ENCODE measurements at places on chromosomes 7 and 10.

DNA sequence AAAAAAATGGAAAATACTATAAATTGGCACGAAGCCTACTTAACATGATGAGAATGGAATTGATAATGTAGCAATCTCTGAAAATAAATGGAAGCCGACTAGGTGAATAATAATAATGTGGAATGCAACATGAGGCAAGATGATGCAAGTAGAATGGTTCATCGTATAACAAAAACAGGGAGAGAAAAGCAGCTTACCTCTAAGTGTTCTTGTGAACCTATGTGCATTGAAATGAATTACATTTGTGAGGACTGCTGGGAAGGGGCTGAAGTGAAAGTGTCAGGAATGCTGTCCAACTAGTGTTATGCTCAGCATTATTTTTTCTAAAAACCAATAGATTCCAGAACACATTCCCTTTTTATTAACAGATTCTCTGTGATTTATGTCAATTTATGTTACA, 440.6 kb upstream of the LRRN3 start:
- no peak for DNase-seq

DNA sequence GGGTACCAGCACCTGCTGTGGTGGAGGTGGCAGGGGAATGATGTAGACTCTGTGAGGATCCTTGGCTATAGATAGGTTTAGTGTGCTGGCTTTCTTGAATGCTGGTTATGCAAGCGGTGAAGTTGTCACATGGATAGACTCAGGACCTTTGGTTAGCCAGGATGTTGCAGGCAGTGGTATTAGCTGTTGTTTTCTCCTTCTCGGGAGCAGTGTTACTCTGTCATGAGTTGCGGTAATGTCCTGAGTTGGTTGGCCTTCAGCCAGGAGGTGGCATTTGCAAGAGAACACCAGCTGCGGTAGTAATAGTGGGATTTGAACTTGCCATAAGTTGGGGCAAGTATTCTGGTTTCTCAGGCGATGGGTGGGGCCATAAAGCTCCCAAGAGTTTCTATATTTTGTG, 10.8 kb downstream of the AGK start:
- no peak for DNase-seq

GRCh38 chr7:1457059-1457948, 2.0 kb downstream of the MICALL2 start:
- peak; percentile 6 for DNase-seq

DNA sequence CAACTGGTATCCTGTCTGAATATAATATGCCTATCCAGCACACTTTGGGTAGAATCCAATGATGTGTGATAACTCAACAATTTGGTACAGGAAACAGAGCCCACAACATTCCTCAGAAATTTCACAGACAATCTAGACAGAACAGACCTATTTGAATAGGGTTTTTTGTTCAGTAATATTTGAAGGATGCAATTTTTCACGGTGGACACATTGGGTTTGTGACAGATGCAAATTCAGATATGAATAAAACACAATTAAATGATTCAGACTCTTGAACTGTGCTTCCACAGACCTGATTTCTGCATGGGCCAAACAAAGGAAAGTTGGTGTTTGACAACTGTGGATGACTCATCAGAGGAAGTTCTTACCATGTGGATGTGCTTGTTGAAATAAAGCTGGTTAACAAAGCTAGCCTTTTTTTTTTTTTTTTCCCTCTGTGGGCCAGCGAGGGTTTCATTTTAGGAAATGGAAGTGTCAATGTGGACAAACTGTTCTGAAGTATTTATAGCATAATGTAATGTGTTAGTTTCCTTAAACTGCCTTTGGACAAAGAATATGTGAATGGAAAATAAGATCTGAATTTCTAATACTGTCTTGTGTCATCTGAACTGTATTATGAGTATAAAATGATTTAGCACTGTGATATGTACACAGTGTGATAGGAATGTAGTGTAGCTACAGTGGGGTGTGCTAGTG, 43.2 kb upstream of the FAM133B start:
- DNase-seq, result peak; percentile 94

DNA sequence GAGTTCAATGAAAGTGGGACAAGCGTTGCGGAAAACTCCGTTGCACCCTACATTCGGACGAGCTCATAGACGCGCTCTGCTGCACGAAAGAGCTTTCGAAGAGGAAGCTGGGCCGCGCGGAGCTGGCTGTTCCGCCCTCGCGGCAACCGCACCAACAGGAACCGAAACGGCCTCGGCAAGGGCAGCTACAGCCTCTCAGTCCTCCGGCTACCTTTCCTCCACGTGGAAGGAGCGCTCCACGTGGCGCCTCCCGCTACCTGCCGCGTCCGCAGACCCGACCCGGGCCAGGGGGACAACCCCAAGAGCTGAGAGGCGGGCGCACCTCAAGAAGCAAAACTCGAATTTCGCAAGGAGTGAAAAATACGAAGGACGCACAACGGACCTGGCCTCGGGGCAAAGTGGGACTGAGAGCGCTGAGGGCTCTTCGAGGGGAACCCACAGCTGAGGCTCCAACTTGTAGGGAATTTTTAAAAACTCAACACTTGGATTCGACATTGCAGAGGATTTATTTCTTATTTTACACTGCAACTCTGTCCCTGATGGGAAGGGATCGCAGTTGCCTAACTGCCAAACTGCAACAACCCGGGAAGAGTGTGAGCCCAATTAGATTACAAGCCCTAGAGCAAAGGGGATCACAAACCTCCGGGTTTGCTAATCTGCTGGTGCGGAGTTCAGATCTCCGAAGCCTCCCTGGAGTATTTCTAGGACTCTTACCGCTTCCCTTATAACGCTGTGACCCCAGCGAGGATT, 1.4 kb downstream of the HPSE2 start:
- peak; percentile 87 for DNase-seq

DNA sequence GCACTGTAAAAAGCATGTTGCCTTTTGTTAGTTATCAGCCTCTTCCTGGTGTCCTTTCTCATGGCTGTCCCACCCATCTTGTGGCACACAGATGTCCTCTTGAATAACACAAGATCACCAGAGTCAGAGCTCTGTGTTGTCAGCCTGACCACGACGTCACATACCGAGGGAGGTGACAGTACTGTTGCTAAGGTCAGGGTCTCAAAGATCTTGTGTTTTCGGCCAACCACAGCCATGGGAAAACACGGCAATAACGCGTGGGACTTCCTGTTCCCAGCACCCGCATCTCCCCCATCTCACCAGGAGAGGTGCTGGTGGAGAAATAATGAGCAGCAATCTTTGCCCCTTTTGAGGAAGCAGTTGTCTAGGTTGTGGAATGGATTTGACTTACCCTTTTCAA, 40.4 kb downstream of the NPVF start:
- DNase-seq, result no peak

DNA sequence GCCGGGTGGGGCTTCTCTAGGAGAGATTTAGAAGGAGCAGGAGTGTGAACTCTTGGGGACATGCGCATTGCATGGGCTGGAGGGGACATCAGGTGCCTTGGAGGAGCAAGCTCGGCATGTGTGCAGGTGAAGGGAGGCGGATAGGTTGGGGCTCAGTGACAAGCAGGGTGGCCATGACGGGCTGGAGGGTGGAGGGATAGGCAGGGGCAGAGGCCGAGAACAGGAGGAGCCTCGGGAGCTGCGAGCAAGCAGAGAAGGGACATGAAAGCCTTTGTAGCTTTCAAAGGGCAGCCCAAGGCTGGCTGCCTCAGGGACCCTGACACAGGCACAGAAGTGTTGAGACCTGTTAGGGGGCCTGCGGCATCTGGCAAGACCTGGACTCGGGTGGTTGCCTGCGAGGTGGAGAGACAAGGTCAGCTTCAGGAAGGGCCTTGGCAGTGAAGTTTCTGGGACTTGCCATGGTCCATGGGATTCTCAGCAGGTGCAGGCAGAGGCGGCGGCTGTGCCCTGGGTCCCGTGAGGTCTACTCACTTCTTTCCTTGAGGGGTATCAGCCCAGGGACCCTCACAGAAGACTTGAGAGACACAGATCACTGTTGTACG, 664.8 kb downstream of the SDK1 start:
- no peak for DNase-seq
